Naive thymus-derived CD4-positive, alpha-beta T cell (primary cell): ENCODE measurements at places on chromosomes 3 and 15. TPM values are rescaled to one million over a fixed set of nuclear protein-coding genes. Genes with fewer than 3 reads are reported as not detected.

Gene KCNMB2
- total RNA-seq = not detected

Gene CLRN1
- total RNA-seq = not detected

Gene CD200R1
- total RNA-seq = 11.2 and 12.7 TPM in 2 replicates

Gene TMEM212
- not detected for total RNA-seq

Gene DAZL
- total RNA-seq = not detected in 2 replicates
